ENCODE measurements at places on chromosomes 11 and 22. TPM values are rescaled to one million over a fixed set of nuclear protein-coding genes. Genes with fewer than 3 reads are reported as not detected.

The RHOD gene
- 48.1 TPM for total RNA-seq

The PKNOX2 gene
- 0.02 TPM for total RNA-seq

The C11orf16 gene
- total RNA-seq = not detected

The PRG2 gene
- not detected for total RNA-seq

The PIH1D2 gene
- 0.86 TPM for total RNA-seq

The ZC3H12C gene
- 8.3 TPM for total RNA-seq

The CYB5R2 gene
- total RNA-seq = 4.4 TPM

The DERL3 gene
- total RNA-seq = 0.42 TPM

The C22orf31 gene
- total RNA-seq = not detected

The P2RY6 gene
- total RNA-seq = 5.7 TPM

The CSF2RB gene
- total RNA-seq = not detected
